Uterus (tissue), 4 donors: ENCODE measurements at places on chromosomes 3 and 15. TPM values are rescaled to one million over a fixed set of nuclear protein-coding genes. Genes with fewer than 3 reads are reported as not detected.

DNA sequence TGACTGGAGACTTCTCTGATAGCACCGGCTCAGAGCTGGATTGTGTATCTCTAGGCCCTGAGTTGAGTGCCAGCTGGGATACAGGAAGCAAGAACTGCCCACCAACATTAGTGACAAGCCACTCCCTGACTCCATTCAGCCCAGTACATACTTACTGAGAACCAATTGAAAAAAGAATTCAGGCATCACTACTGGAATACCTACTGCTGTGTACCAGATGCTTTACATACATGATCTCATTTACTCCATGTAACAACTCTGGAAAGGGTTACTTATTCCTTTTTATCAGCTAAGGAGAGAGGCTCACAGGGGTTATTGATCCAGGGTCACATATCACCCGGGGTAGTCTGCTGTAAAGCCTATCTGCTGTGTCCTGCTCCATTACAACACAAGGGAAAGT, 1.3 kb upstream of the SYN2 start:
- no peak for DNase-seq

GRCh38 chr15:99502182-99502581, 63.6 kb upstream of the MEF2A start:
- DNase-seq, result no peak

DNA sequence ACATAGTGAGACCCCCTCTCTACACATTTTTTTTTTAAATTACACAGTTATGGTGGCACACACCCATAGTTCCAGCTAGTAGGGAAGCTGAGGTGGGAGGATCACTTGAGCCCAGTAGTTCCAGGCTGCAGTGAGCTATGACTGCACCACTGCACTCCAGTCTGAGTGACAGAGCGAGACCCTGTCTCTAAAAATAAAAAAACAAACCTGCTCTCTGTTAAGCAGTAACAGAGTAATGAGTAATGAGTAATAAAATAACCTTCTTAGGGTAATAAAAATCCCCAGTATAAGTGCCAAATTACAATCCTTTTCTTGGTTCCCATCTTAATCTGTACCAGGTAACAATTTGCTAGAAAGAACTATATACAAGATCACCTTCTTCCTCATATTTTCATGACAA, 65.9 kb upstream of the PLXND1 start:
- DNase-seq, result no peak

DNA sequence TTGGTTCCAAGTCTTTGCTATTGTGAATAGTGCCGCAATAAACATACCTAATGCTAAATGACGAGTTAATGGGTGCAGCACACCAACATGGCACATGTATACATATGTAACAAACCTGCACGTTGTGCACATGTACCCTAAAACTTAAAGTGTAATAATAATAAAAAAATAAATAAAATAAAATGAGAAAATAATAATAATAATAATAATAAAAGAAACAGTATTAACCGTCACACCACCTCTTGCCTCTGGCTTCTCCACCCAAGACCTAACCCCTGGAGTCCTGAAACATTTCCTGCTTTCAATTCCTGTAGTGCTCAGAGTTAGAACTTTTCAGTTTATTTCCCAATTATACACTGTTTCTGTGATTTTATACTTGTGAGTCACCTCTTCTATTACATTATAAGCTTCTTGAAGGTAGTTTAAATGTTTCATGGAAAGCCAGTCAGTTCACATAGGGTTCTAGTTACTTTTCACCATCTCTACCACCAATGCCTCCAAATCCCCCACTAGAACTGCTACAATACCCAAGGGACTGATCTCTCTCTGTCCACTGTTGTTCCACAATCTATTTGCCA, 18.4 kb upstream of the GHSR start:
- no peak for DNase-seq

- DNase-seq, result no peak
Measured at GRCh38 chr3:33131331-33132018, 17.7 kb downstream of the CRTAP start.

- DNase-seq, result no peak
Measured at GRCh38 chr3:114490829-114491228, 197.0 kb downstream of the TIGIT start.

DNA sequence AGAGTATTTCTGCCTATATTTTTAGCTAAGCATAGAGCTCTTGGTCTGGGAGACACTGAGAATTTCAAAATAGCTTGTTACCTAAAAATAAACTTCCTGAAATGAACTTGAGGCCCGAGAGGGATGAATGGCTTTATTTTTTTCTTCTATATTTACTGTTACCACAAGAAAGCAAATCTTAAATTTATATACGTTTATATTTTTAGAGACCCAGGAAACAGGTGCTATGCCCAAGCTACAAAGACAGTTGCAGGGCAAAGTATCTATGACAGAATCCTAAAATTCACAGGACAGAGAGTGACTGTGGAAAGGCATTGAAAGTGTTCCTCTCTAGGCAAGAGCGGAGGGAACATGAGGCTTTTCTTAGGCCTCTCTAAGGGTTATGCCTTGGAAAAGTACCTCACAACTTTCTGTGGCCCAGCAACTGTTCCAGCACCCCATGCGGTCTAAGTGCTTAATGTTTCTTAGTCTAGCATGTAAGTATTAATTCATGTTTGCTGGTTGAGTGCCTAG, 36.5 kb downstream of the TGFBR2 start:
- no peak for DNase-seq

DNA sequence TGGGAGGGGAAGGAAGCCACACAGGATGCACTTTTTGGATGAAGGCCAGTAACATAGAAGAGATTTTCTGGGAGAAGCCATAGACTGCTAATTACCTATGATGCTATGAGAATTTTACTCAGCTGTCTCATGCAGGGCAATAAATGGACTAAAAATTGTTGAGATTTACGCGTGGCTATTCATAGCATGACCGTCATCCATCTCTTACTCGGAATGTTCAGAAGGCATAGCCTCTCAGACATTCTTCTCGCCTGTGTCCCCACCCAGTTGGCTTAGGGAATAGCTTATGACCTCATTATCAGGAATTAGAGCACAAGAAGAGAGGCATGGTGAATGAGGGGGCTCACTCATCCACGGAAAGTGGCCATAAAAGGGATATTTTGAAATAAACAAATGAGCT, 107.9 kb upstream of the ATP10A start:
- no peak for DNase-seq

DNA sequence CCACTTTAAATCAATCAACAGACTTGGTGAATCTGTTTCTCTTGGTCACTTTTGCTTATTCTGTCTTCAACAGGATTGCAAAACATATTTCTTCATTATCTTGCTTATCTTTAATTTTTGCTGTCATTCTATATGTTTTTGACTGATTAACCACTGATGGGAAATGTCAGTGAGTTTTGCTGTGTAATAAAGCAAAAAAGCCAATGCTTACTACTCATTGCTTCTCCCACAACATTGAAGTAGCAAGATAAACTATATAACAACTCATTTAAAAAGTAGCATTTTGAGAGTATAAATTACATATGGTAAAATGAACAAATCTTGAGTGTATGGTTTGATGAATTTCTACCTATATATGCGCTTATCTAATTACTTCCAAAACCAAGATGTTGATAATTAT, 892 bp downstream of the CD200R1L start:
- no peak for DNase-seq

GRCh38 chr3:69511361-69511760, 125.5 kb upstream of the FRMD4B start:
- DNase-seq, result no peak

- no peak for DNase-seq
Measured at GRCh38 chr3:108602935-108603294, 13.4 kb downstream of the DZIP3 start.

- DNase-seq, result no peak
Measured at GRCh38 chr15:39282663-39283208, 298.1 kb upstream of the THBS1 start.

DNA sequence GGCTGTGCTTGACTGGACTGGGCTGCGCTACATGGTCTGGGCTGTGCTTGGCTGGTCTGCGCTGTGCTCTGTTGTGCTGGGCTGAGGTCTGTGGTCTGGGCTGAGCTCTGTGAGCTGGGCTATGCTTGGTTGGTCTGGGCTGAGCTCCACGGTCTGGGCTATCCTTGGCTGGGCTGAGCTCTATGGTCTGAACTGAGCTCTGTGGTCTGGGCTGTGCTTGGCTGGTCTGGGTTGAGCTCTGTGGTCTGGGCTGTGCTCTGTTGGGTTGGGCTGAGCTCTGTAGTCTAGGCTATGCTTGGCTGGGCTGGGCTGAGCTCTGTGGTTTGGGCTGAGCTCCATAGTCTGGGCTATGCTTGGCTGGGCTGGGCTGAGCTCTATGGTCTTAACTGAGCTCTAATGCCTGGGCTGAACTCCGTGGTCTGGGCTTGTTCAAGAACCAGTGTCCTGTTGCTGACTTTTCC, 92.0 kb downstream of the PLXNA1 start:
- DNase-seq, result no peak

DNA sequence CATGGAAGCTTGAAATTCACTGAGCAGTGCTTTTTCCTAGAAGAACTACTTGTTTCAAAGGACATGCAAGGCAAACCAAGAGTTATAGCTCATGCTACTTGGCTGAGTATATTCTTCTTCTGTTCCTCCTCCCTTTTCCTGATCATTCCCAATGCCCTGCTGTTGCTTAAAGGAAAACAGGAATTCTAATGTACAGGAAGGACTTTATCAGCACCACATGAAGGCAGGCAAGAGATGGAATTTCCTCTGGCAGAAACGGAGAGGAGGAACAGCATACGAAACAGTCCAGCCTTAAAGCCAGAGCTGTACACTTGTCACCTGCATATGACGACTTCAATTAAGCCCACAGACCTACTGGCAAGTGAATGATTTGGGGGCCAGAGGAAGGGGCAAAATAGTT, 15.7 kb downstream of the MEIS2 start:
- DNase-seq, result no peak

- no peak for DNase-seq
Measured at GRCh38 chr3:165658027-165658426, 179.2 kb downstream of the BCHE start.

DNA sequence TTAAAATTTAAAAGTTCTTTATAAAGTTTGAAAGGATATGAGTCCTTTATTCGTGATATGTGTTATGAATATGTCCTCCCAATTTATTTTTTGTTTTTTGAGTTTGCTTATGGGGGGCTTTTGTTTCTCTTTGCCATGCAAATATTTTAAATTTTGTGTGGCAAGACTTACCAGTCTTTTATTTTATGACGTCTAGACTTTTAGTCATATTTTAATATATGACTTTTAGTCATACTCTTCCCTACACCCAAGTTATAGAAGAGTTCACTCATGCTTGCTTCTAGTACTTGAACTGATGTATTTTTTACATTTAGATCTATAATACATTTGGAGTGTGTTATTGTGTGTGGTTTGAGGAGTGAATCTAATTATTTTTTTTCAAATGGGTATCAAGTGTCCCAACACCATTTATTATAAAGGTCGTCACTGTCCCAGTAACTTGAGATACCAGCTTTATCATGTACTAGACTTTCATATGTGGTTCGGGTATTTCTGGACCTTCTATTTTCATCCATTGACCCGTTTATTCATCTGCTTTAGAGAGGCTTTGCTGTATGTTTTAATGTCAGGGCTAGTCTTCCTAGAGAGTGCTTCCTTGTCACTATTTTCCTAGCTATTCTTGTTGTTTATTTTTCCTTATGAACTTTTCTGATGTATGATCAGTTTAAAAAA, 755 bp downstream of the PARP15 start:
- DNase-seq, result no peak

DNA sequence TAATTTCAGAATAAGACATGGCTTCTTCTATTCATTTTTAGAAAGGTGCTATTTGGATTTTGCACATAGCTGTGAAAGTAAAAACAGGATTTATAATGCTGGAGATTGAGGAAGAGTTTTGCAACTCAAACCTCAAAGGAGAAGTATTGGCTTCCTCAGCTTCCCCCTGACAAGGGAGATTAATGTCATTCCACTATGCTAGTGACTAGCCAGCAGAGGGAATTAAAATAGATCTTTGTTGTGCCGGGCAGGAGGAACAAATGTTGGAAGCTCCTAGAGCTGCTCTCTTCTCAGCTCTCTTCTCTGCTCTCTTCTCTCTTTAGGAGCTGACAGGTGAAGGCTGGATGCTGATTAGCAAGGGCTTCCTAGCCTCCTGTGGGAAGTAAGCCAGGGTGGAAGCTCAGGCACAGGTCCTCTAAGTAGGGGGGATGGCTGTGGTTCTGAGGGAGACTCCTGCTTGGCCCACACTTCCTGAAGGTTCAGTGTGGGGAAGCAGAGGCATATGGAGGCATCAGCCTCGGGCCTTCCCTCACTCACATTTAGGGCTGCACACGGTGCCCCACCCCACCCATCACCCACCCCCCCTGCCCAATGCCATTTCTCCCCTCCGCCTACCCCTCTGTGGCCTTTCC, 29.6 kb downstream of the CX3CR1 start:
- DNase-seq, result no peak

GRCh38 chr3:157393113-157393512, 43.5 kb upstream of the PTX3 start:
- no peak for DNase-seq

GRCh38 chr3:2041931-2042330, 56.7 kb upstream of the CNTN4 start:
- no peak for DNase-seq

The SV2B gene
- total RNA-seq, result 0.26 TPM

The RBP2 gene
- total RNA-seq, result not detected

The GPR27 gene
- total RNA-seq, result 9.7 TPM

The MAPKAPK3 gene
- total RNA-seq, result 39.1 TPM

The ILDR1 gene
- not detected for total RNA-seq

The SEMA5B gene
- 0.29 TPM for total RNA-seq

The VGLL4 gene
- 144 TPM for total RNA-seq

The ZDHHC23 gene
- 6.8 TPM for total RNA-seq

The ANKUB1 gene
- 1.0 TPM for total RNA-seq

The DNASE1L3 gene
- 0.77 TPM for total RNA-seq

The MEIS2 gene
- total RNA-seq, result 184 TPM

The KIF7 gene
- 16.4 TPM for total RNA-seq

The CP gene
- 7.4 TPM for total RNA-seq

The GUCA1C gene
- total RNA-seq, result not detected

The GP9 gene
- total RNA-seq, result 0.35 TPM

The HDGFL3 gene
- 70.9 TPM for total RNA-seq
